ENCODE measurements at places on chromosomes 4 and X.

GRCh38 chrX:115448146-115448545 lies 112.8 kb upstream of the PLS3 start:
- no peak for DNase-seq

DNA sequence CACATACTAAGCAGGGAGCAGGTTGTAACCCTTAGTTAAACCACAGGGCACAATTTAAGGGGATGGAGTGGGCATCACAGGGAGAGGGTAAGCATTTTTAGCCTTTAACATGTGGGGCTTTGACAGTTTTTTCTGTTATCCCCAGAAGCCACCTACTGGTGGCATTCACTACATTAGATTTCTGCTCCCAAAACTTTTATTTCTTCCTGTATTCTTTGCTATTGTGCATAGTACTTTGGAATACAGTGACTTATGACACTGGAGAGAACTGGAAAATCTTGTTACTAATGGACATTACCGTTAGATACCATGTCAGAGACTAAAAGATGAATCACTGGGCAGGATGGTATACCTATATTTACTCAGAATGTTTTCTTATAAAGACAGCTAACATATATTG lies 7.3 kb downstream of the TRIM75 start:
- DNase-seq = no peak

DNA sequence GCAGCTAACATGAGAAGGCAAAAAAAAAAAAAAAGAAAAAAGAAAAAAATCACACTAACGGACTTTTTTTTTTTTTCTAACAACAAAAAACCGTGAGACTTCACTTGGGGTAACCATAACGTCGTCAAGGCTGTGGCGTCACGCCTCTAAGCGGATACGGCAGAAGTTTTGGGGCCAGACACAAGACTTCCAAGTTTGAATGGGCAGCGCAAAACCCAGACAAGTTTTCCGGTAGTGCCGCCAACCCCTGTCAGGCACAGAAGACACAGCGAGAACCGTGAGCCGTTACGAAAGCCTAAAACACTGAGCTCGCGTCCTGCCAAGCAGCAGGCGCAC lies 556 bp upstream of the SMARCA5 start:
- no peak for DNase-seq

- DNase-seq = no peak
Measured at GRCh38 chrX:793216-793770, 162.7 kb downstream of the SHOX start.

- DNase-seq = no peak
Measured at GRCh38 chr4:60945641-60946040, 254.5 kb upstream of the ADGRL3 start.

- no peak for DNase-seq
Measured at GRCh38 chr4:3531318-3531878, 824 bp downstream of the LRPAP1 start.

DNA sequence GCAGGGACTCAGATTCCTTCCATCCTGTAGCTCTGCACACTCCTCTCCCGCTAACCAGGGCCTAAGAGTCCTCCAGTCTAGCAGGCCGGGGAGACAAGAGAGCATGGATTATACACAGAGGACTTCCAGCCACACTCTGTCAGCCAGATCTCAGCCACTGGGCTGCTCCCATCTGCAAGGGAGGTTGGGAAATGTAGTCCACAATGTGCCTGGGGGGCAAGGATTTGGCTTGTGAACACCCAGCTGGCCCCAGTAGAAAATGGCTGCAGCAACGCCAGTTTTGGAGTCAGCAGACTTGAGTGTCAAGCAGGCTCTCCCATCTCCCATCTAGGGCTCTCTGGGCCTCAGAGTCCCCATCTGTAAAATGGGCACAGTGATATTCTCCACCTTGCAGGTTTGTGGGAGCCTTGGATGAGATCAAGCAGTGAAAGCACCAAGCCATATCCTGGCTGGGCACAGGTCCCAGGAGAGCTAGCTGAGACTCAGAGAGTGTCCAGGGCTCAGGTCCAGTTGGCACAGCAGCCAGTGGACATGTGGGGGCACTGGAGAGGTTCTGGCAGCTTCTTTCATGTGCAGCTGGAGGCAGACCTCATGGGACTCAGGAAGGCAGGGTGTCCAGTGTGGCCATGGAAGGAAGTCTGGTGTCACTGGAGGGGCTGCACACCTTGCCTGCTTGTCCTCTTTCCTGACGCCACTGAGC lies 14.6 kb downstream of the PSAPL1 start:
- peak; percentile 25 for DNase-seq

DNA sequence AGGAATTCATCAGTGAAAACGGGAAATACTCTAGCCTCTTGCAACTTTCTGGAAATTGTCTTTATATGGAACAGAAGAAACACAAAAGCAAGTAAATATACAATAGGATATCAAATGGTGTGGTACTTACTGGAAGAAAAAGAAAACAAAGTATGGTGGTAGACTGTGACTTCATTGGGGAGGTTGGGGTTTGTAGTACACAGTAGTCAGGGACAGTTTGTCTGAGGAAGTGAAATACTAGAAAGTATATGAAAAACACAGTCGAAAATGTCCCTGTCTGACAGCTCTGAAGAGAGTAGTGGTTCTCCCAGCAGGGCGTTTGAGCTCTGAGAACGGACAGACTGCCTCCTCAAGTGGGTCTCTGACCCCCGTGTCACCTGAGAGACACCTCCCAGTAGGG lies 390.0 kb upstream of the NWD2 start:
- no peak for DNase-seq

- DNase-seq = no peak
Measured at GRCh38 chrX:102860235-102860634, 76.8 kb upstream of the RAB40AL start.

- no peak for DNase-seq
Measured at GRCh38 chr4:139489638-139490037, 35.7 kb downstream of the RAB33B start.

GRCh38 chrX:903116-903515 lies 272.5 kb downstream of the SHOX start:
- DNase-seq = no peak

GRCh38 chrX:77969538-77969937 lies at the start of gene PGAM4:
Gene PGAM4, minus strand, starts transcription at chrX:77969638. Its CDS starts 0 bp downstream, at chrX:77969638.
- DNase-seq = no peak

DNA sequence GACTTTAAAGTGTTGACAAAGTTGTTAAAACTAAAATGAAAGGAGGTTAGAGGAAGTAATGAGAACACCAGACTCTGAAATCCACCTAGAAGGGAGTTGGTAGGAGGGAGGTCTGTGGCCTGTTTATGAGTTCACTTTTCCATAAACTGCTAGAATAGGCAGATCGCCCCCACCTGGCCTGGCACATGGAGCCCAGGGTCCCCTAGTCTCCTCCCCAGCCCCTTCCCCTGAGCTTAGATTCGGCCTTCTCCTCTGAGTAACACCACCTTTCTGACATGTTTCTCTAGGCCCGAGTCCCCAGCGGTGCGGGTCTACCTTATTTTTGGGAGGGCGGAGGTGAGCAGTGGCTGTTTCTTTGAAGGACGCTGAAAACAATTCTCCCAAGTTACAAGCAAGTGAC lies 54.5 kb upstream of the FAT1 start:
- no peak for DNase-seq

GRCh38 chrX:18892899-18893298 lies 91.0 kb downstream of the PHKA2 start:
- no peak for DNase-seq

GRCh38 chr4:1611501-1611870 lies 72.6 kb downstream of the FAM53A start:
- no peak for DNase-seq

GRCh38 chr4:86834901-86835300 lies 14.3 kb downstream of the SLC10A6 start:
- no peak for DNase-seq

GRCh38 chr4:48907706-48908477 lies 1.3 kb upstream of the OCIAD2 start:
- DNase-seq = no peak

DNA sequence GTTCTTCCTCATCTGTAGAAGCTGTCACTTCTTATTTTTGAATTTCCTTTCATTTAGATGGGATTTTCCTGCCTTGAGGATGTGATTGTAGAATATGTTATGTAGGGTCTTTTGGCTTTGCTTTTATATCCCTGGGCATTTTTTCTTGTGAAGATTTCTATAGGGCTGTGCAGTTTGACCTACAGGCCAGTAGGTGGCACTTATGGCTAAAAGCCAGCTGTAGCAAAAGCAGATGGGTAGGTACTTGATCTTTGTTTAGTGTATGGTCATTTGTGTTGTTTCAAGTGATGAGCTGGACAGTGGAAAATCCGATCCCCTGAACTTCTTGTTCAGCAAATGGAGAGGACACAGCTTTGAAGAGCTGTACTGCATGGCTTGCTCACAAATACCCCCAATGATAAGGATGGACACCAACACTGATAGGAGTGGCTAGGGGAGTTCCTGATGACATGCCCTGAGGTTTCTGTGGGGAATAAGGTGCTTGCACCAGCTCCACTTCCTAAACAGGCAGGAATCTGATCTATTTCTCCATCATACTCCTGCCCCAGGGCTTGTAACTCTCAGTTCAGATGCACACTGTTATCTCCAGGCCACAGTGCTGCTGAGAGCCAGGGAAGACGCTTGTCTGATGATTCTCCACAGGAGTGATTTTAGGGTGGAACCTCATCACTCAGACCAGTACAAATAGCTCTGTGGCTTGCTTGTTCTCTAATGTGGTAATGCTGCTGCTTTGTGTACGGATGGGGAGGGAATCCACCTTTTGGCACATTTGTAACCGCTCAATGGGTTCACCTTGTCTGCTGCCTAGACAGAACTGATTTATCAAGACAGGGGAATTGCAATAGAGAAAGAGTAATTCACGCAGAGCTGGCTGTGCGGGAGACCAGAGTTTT lies 417.1 kb upstream of the MAGEB16 start:
- DNase-seq = no peak

GRCh38 chrX:43456063-43456462 lies 200.0 kb upstream of the MAOA start:
- no peak for DNase-seq

- DNase-seq = peak; percentile 11
Measured at GRCh38 chr4:157220371-157220881, at the start of gene GRIA2. Gene GRIA2, plus strand, starts transcription at chr4:157220728. Its CDS starts 315 bp downstream, at chr4:157221043.

GRCh38 chrX:54181202-54181953 lies 1.7 kb downstream of the FAM120C start:
- no peak for DNase-seq

- no peak for DNase-seq
Measured at GRCh38 chr4:33802578-33802977, 2441.7 kb downstream of the ARAP2 start.

DNA sequence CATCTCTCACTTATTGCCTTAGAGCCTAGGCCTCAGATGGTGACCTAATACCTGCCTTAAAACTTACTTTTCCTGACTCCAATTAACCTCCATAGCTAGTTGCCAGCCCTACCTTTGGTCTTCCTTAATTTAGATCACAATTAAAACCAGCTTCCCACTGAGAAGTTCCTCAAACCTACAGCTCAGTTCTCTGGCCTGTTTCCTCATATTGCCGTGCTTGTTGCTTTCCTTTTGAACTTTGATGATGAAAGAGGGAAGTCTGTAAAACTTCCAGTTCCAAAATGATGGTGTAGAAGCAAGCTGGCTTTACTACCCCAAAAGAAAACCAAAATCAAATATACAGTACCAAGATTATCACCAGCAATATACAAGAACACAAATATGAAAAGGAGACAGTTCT lies 28.9 kb upstream of the CAMK2D start:
- DNase-seq = no peak

DNA sequence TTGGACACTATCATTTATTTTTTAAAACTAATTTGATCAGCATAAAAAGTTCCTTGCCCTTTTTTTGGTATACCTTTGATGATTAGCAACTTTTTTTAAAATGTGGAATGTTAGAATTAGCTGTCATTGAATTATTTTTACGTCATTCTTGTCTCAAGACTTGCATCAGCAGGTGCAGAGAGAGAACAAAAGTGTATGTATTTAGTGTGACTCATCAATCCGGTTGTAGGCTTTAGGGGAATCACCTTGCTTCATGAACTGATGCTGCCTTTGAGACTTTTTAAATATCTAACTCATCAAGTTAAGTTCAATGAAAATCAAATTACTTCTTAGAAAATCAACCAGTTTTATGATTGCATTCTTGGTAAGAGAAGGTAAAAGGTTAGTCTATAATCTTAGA lies 125.1 kb downstream of the ARX start:
- DNase-seq = no peak

- no peak for DNase-seq
Measured at GRCh38 chr4:174674305-174674840, 152.1 kb upstream of the HPGD start.

DNA sequence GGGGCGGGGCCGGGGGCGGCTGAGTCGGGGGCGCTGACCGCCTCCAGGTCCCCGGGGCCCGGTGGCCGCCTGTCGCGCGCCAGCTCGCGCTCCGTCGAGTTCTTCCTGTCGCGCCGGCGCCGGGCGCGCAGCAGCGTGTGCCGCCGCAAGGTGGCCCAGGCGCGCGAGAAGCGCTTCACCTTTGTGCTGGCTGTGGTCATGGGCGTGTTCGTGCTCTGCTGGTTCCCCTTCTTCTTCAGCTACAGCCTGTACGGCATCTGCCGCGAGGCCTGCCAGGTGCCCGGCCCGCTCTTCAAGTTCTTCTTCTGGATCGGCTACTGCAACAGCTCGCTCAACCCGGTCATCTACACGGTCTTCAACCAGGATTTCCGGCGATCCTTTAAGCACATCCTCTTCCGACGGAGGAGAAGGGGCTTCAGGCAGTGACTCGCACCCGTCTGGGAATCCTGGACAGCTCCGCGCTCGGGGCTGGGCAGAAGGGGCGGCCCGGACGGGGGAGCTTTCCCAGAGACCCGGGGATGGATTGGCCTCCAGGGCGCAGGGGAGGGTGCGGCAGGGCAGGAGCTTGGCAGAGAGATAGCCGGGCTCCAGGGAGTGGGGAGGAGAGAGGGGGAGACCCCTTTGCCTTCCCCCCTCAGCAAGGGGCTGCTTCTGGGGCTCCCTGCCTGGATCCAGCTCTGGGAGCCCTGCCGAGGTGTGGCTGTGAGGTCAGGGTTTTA lies 1.5 kb downstream of the ADRA2C start:
- DNase-seq = no peak

DNA sequence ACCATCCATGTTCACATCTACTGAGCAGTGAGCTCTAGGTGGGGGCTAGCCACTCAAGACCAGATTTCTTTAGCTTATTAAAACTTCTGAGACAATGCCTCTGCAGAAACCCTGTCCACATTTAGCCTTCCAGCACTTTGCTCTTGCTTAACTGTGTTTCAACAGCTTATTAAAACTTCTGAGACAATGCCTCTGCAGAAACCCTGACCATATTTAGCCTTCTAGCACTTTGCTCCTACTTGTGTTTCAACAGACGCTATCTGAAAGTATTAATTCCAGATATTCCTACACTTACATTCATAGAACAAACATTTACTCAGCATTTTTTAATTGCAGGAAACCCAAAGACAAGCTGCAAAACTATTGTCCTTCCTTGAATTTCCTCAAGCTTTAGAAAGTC lies 91.9 kb downstream of the SEL1L3 start:
- DNase-seq = no peak

Data from NCI-H1092 (cell line).